Foreskin fibroblast (primary cell): ENCODE measurements at places on chromosomes 11 and 22.

DNA sequence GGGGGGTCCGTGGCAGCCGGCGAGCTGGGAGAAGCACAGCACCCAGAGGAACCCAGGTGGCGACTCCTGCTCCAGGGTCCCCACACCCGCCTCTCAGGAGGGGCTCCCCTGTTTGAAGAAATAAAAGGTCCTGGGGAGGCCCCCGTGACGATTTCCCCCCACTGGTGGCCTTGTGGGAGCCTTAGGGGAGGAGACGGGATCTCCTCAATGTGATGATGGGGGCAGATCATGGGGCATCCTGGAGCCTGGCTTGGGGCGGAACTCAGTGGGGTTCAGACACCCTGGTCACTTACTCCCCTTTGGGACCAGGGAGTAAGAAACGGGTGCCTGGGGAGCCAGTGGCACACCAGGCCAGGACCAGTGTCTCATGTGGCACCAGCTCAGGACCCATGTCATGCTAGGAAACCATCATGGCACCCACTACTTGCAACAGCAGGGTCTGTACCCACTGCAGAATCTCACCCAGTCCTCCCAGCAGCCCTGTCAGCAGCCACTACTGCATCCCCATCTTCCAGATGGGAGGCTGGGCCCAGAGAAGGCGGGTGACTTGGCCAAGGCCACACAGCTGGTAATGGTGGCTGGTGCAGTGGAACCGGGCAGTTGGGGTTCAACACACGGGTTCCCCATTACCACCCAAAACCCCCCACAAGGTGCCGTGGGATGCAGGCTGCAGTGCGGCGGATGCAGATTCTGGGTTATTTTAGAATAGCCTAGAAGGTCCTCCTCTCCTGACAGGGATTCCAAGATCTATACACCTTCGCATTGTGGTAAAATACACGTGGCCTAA is 130.7 kb downstream of the CTTN start:
- no peak for DNase-seq

- no peak for DNase-seq
Measured at GRCh38 chr11:64720640-64721358, 2.2 kb downstream of the NRXN2 start.

DNA sequence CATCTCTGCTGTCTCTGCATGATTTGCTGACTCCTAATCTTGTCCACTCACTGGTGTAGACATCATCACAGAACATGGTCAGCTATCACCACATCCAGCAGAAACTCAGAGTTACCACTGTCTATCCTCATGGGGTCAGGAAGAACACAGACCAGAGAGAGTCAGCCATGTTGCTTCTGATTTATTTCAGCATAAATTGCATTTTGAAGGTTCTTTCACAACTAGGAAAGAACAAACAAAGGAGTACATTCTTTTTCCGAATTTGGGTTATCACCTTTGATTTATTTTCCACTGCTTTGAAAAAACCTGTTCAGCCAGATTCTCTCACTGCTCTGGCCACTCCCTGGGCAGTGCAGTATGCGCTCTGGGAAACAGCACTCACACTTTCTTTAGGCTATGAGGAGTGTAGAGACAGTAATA is 172.0 kb upstream of the MTMR2 start:
- DNase-seq = no peak

DNA sequence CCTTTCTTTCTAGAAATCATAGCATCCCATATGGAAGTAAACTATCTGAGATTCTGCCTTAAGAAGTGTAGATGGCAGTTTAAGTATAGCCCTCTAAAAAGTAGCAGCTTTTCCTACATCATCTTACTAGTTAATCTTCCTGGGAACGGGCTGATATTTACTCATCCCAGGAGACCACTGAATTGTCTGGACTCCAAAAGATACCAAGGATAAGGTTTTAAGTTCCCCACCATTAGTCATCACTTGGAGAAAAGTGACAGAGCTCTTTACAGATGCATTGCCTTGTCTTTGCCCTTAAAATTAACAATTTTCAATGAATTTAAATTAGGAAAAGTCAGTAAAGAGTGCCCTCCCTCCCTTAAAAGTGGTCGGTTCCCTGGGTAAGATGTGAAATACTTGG is 129.5 kb downstream of the MAML2 start:
- peak; percentile 76 for DNase-seq

DNA sequence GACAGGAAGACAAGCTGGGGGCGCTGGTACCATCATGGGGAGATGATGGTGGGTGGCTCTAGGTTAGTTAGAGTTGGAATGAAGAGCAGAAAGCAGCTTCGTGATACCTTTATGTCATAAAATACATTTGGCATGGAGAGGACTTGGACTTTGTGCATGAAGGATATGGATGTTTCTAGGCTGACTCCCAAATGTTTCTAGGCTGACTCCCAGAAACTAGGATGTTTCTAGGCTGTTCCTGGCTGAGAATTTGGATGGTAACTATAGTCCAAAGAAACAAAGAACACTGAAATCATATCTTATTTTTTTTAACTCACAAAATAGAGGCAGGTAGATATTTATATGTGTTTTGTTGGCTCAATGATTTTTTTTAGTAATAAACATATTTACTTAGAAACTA is 89.4 kb upstream of the VPREB1 start:
- DNase-seq = no peak

DNA sequence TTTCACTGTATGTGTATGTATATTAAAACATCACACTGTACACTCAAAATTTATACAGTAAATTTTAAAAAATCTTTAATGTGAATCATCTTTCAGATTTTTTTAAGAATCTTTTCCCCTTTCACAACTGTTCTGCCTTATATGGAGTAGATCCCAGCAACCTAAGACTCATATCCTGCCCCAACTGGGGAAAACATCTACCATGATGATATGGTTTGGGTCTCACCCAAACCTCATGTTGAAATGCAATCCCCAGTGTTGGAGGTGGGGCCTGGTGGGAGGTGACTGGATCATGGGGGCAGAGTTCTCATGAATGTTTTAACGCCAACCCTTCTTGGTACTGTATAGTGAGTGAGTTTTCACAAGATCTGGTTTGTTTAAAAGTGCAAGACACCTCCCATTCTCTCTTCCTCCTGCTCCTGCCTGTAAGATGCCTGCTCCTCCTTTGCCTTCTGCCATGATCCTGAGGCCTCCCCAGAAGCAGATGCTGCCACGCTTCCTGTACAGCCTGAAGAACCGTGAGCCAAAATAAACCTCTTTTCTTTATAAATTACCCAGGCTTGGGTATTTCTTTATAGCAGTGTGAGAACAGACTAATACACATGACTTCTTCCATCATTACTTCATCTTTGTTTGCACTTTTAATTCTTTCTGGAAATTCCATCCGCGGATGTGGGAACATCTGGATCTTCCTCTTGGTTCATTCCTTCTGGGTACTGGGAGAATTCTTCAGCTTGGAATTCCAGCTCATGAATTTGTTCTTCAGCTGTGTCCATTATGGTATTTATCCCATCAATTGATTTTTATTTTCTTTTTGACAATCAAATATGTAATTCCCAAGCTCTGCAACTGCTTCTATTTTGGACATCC is 36.9 kb downstream of the LINC01488 start:
- peak; percentile 91 for DNase-seq

DNA sequence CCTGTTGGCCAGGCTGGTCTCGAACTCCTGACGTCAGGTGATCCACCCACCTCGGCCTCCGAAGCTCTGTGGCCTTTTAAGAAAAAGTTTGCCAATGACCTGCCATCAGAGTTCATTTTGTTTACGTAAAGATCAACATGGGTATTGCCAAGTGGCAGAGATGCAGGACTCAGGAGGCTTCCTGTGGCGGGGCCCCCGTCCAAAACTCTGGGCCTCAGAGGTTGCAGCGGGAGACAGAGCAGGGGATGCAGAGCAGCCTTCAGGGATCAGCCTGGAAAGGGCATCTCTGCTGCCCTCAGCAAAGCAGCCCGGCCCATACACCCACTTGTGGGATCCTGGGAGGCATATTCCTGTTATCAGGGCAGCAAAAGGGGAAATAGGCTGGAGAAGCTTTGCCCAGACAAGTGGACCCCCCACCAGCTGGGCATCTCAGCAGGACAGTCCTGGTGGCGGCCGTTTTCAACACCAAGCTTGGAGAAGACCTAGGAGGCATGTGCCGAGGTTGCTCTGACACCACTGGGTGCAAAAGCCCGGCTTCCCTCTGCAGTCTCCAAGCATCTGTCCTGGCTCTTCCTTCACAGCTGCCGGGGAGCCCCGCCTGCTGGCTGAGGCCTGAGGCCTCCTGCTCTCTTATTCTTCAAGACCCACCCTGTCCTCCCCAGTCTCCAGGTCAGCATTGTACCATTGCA is 1152.4 kb downstream of the BRD1 start:
- no peak for DNase-seq

- no peak for DNase-seq
Measured at GRCh38 chr11:75779960-75780359, 11.4 kb downstream of the DGAT2 start.

- peak; percentile 76 for DNase-seq
Measured at GRCh38 chr11:103525069-103525468, 415.8 kb downstream of the DYNC2H1 start.

DNA sequence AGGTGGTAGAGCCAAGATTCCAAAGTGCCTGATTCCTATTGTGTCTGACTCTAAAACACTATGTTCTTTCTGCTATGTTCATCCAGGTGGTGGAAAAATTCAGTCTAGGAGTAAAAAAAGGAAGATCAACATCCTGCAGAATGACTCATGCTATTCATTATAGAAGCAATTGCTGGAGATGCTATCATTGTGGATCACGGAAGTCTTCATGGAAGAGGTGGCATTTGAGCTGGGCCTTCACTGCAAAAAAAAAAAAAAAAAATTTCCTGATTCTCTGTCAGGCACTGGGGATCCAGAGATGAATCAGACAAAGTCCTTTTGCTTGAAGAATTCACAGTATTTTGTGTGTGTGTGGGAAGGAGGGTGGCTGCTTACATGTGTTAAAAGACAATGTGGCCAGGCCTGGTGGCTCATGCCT is 1.4 kb upstream of the UVRAG start:
- no peak for DNase-seq

GRCh38 chr11:35621620-35622019 is 3.4 kb downstream of the FJX1 start:
- no peak for DNase-seq

- DNase-seq = no peak
Measured at GRCh38 chr22:44338906-44339305, 26.2 kb upstream of the SHISAL1 start.

DNA sequence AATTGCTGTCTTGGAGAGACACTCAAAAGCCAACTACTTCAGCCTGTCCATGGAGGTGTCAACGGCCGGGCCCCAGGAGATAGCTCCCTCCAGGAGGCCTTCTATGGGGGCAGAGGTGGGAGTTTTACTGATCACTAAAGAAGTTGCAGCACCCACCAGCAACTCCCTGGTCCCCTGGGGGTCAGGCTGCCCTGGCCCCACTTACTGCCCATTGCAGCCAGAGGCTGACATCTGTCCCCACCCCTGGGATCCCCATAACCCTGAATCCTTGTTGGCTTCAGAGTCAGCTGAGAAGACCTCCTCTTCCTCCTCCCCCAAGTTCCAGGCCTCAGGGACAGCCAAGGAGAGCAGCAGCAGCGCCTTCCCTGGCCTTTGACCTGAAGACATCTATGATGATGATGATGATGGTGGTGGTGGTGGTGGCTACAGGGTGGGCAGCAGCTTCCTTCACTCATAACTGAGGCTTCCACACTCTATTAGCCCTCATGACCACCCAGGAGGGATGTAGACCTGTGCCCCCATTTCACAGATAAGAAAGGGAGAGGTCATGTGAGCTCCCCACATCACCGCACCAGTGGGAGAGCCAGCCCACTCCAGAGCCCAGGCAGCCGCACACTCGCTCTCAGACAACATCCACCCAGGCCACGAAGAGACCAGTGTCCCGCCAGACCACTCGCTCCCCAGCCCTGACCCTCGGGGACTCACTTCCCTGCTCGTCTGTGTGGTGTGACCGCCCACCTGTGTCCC is 43.8 kb upstream of the FGF3 start:
- DNase-seq = no peak

DNA sequence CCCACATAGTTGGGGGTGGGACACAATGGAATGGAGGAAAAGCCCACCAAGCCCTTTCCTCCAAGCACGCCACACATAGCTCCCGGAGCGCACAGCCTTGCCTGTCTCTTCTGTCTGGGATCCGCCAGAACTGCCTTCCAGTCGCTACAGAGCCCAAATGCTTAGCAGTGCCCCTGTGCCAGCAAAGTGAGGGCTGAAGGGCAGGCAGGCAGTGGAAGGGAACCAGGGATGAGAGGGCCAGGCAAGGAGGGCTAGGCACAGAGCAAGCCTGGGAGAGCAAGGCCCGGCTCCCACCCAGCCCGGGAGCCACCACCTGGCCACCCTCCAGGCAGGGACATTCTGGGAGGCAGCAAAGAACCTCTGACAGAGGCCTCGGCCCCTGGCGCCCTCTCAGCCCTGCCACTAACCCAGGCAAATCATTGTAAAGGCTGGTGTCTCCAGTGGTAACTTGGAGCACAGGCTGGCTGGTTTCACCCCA is 32.5 kb downstream of the PPP2R1B start:
- DNase-seq = no peak

GRCh38 chr11:76256448-76256847 is 50.1 kb upstream of the WNT11 start:
- DNase-seq = no peak

DNA sequence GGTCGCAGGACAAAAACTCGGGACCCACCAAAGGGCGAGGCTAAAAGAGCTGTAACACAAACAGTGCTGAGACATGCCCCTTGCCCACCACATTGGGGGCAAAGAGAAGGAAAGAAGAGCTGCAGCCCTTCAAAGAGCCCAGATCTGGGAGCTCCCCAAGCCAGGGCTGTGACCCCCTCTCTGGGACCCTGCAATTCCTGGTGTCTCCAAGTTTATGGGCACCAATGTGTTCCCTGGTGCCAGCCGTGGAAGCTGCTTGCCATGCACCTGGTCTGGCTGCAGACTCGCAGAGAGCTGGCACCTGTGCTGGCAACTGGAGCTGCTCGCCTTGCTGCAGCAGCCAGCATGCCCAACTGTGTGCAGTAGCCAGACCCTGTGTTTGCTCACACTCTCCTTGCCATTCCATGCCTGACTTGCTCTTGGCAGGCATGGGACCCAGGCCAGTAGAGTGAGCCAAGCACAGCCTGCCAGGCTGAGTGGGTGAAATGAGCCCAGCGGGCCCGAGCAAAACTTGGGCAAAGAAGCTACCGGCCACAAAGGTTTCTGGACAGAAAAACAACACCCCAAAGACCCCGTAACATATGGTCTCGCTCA is 16.0 kb downstream of the RRP8 start:
- no peak for DNase-seq

DNA sequence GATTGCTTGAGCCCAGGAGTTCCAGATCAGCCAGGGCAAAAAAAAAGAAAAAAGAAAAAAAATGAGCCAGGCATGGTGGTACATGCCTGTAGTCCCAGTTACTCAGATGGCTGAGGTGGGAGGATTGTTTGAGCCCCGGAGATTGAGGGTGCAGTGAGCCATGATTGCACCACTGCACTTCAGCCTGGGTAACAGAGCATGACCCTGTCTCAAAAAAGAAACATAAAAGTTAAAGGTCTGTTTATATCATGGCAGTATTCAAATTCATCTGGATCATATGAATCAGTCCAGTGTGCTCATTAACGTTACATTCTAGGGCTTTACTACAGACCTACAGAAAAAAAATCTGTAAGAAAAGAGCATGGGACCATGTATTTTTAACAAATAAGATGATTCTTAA is 13.9 kb downstream of the HSD17B12 start:
- no peak for DNase-seq

- peak; percentile 54 for DNase-seq
Measured at GRCh38 chr11:79461144-79461543, 20.3 kb upstream of the TENM4 start.

GRCh38 chr11:94131047-94131717 is 2.5 kb downstream of the PANX1 start:
- DNase-seq = no peak
